ENCODE measurements at places on chromosomes 11 and 22.

GRCh38 chr11:68372114-68372513 lies 59.7 kb downstream of the LRP5 start:
- DNase-seq: no peak

DNA sequence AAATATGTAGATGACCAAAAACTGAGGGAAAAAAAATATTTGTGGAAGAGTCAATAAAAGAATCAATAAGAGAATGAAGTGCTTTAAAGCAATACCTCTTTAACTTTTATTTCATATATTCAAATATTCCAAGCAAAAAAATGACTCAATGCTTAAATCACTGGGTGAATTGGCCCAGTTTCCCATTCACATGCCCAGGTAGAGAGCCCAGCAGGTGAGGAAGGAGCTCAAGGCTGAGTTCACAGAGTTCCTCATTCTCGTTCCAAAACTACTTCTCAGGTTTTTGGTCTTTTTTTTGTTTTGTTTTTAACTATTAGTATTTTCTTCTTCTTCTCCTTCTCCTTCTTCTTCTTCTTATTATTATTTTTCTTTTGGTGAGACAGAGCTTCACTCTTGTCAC lies 30.2 kb downstream of the SLC1A2 start:
- no peak for DNase-seq

DNA sequence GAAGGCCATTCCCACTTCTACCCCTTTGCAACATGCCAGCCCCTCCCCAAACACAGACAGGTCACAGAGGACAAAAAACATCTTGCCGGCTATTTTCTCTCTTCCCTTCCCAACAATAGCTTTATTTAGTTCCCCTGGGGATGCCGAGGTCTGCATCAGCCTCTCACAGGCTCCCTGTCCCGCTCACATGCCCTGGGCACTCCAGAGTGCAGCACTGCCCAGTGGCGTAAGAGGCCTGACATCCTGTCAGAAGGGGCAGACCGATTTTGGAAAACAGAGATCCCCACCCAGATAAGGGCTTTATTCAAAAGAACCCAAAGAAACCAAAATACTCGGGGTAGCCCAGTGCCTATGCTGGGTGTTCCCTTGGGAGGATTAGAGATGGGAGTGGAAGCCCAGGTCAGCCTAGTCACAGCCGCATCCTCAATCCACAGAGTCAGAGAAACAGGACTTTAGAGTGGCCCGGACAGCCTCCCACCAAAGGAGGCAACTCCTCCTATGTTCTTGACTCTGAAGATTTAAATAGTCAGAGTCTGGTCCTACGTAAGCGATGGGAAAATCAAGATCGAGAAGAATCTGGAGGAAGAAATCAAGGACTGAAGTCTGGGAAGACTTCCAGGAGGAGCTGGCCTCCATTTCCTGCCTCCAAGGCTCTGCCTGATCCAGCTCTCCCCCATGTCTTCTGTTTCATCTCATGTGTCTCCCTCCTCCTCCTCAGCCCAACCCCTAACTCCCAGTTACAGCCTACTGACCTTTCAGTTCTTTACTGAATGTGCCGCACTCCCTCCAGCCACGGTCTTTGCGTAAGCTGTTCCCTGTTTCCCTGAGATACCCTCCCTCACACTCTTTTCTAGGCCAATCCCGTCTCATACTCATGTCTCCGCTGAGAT lies 129.3 kb downstream of the FBXO7 start:
- DNase-seq: no peak

- DNase-seq: no peak
These were observed 777 bp downstream of the TBX10 start for GRCh38 chr11:67638535-67639437.

- DNase-seq: no peak
These were observed 8.9 kb upstream of the PRR5 start for GRCh38 chr22:44693145-44693544.

- no peak for DNase-seq
These were observed 29.5 kb upstream of the TESMIN start for GRCh38 chr11:68780829-68781228.

DNA sequence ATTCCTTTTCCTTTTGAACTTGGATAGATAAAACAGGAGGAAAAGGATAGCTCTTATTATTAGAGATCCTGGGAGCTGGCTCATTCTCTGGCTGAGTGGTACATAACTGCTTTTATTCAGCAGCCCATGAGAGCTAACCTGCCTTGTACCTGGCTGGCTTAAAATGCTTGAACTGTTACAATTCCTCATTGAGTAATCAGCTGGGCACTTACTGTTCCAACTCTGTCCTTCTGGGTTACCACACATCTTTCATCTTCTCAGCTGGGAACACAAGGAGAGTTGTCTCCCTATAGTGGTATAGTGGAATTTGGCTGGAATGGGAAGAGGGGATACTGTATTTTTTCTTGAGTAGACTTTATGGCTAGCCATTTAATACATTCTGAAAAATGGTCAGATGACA lies 39.8 kb upstream of the SPTBN2 start:
- no peak for DNase-seq

- no peak for DNase-seq
These were observed 2.3 kb downstream of the PACSIN3 start for GRCh38 chr11:47183969-47184368.

- no peak for DNase-seq
These were observed 145.9 kb downstream of the CEP164 start for GRCh38 chr11:117473481-117474091.

- DNase-seq: no peak
These were observed 67.4 kb upstream of the PRODH start for GRCh38 chr22:19003508-19003907.

DNA sequence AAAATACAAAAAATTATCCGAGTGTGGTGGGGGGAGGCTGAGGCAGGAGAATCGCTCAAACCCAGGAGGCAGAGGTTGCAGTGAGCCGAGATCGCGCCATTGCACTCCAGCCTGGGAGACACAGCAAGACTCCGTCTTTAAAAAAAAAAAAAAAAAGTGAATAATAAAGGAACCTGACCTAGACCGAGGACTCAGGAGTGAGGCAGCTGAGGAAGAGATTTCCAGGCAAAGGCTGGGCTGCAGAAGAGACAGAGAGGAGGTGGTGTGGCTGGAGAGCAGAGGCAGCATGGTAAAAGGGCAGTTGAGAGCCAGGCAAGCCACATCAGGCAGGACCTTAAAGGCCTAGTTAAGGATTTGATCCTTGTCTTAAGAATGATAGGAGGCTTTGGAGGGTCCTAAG lies 28.4 kb upstream of the SMCO4 start:
- DNase-seq: no peak

GRCh38 chr11:68036141-68036716 lies 2.6 kb upstream of the TCIRG1 start:
- no peak for DNase-seq

- DNase-seq: peak; percentile 54
These were observed 6.7 kb downstream of the SCARF2 start for GRCh38 chr22:20430720-20431510.

DNA sequence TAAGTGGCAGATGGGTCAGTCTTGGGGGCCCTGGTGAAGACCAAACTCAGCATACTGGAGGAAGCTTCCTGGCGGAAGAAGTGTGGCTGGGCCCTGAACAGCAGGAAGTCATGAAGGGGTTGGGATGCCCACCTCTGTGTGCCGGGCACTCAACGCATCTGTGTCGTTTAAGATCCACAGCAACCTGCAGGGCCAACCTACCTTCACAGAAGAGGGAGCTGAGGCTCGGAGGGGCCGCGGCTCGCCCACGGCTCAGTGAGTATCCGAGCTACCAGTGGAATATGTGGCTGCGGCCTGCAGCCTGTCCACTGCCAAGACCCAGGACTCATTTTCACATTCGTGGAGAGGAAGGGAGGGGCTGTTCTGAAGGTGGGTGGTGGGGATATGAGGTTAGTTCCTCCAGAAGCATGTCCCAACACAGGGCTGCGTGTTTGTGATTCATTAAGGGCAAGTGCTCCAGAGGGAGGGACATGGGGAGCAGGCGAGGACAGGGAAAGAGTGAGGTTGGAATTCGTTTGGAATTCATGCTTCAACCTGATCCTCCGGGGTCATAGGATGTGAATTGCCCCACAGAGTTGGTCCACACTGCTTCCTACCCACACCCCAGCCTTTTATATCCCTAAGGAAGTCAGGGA lies 99.6 kb downstream of the MPPED1 start:
- no peak for DNase-seq

DNA sequence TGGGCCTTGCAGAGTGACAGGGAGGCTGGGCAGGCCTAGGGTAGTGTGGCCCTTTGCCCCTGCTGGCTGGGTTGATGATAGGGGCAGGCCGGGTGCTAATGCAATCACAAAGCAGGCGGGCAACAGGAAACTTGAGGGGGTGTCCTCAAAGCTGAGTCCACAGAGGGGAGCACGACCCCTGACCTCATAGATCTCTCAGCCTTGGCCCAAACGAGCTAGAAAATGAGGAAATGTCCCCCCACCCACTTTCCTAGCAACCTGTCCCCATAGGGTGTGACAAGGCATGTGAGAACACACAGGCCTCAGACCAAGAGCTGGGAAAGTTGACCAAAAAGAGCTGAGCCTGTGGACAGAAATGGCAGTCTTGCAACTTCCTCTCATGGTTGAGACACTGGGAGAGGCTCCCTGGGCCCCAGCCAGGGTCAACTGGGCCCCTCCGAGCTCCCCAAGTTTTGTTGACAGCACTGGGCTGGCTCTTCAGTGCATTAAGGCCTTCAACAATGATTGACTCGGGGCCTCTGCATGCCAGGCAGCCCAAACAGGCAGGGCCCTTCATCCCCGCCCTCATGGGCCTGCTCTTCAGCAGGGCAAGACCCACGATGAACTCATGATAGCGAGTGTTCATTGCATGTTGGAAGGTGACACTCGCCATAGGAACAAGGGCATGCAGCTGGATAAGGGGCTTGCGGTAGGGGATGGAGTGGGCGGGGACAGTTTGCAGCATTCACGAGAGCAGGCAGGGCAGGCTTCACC lies 9.8 kb upstream of the SPI1 start:
- no peak for DNase-seq

GRCh38 chr22:23718371-23719165 lies 27.8 kb downstream of the RGL4 start:
- no peak for DNase-seq

Measured in CD4-positive, alpha-beta T cell treated with Interleukin-6 at 100 ng/mL for 8 hours (primary cell).